Neuronal stem cell (in vitro differentiated cells): ENCODE measurements at places on chromosomes 7 and 10.

- no peak for DNase-seq
Measured at GRCh38 chr7:123999703-124000102, 33.2 kb downstream of the TMEM229A start.

GRCh38 chr10:43817368-43817767 lies 168.7 kb upstream of the ZNF32 start:
- DNase-seq: no peak

- DNase-seq: no peak
Measured at GRCh38 chr10:112815269-112816032, 134.6 kb upstream of the TCF7L2 start.

DNA sequence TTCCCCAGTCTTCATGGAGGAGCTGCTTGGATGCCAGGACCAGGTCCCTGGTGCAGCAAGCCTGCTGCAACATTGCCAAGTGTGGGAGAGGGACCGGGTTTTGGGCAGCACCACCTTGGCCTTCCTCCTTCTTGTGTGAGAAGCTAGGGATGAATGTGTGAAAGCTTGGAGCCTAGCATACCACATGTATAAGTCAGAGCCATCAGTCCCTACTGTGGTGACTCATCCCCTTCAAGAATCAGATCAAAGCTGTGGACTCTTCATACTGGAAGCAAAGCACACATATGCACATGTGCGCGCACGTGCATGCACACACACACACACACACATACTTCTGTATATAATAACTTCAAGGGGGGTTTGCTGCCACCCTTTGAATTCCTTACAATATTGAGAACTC lies 527.8 kb downstream of the LRMDA start:
- DNase-seq: no peak

- no peak for DNase-seq
Measured at GRCh38 chr10:33253411-33253810, 81.1 kb downstream of the NRP1 start.

GRCh38 chr10:59814878-59815277 lies 61.6 kb upstream of the MRLN start:
- no peak for DNase-seq

DNA sequence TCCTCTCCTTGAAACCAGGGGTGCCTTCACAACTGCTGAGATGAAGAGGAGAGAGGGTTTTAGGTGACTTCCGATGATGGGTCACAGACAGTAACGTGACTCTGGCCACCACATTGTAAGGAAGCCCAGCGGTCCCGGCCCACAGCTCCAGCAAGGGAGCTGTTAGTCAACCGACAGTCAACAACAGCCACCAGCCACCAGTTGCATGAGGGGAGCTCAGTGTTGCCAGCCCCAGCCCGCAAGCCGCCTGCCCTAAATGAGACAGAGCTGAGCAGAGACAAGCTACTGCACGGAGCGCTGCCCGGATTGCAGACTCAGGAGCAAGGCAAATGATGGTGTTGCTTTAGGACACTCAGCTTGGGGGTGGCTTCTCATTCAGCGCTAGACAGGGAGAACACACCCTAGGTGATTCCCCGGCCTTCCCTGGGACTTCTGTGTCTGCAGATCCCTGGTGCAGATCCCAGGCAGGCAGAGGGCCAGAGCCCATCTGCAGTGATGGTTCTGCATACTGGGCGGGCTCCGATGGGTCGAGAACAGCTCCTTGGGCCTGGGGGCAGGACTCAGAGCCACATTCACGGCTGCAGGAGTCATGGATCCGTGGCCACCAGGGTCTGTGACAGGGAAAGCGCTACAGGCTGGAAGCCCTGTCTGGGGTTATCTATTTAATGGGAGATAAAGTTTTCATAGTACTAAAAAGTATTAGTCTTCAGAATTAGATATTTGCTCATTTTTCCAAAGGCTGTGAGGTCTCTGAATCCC lies 14.3 kb upstream of the RET start:
- no peak for DNase-seq

DNA sequence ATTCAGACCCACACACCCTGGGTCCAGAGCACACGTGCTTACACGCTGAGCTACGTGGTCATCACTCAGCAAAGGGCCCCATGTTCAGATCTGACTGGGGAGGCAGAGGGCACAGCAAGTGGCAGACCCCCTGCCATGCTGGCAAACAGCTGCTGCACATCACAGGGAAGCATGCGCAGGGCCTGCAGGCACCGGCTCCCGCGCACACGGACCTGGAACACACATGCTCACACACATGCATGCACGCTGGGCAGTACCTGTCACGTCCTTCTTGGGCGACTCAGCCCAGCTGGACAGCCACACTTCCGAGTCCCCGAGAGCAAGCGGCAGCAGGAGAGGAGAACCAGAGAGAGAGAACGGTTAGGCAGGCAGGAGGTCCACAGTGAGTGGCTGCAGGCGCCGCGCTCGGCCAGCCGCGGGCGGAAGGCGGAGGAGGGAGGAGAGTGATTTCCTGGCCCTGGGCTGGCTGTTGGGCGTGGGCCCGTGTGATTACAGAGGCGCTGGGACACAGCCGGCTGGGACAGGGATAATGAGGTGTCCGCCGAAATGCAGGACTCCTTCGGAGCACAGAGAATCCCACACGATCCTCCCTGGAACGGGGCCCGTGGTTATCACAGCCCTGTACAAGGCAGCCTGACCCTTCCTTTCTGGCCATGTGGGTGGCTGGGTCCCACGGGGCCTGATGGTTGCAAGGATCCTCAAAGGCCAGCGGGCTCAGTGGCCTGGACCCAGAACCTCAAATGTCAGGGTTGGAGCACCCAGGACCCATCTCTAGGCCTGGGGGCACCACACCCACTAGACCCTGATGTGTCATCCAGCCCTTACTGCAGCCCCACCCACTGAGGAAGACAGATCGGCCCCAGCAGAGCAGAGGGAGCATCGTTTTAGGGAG lies 175.1 kb downstream of the NEURL1 start:
- no peak for DNase-seq

DNA sequence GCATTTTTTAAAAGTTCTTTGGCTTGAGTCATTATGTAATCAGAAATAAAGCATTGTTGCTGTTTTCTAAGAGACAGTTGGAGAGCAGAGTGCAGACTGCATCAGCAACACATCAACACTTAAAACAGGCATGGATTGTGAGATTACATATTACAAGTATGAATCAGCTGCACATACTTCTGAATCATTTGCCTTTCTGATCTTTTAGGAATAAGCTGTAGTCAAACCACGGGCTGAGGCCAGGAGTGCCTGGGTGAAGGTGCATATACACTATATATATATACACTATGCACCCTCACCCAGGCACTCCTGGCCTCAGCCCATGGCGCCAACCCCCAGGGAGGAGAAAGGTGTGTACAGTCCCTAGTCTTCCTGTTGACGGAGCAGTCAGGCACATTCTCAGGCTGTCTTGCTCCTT lies 52.4 kb upstream of the DLX6 start:
- DNase-seq: no peak

DNA sequence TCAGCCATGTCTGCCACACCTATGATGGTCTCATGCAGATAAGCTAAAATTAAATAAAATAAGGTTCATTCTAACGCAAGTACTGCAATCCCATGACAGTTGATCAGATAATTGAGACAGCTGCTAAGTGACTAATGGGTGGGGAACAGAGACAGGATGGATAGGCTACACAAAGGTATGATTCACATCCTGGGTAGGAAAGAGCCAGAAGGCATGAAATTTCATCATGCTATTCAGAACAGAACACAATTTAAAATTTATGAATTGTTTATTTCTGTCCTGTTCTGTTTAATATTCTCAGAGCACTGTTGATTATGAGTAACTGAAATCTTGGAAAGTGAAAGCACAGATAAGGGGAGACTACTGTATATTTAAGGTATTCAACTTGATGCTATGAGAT lies 381.8 kb upstream of the SORCS1 start:
- no peak for DNase-seq

- DNase-seq: no peak
Measured at GRCh38 chr10:101262147-101262546, 32.9 kb upstream of the LBX1 start.

DNA sequence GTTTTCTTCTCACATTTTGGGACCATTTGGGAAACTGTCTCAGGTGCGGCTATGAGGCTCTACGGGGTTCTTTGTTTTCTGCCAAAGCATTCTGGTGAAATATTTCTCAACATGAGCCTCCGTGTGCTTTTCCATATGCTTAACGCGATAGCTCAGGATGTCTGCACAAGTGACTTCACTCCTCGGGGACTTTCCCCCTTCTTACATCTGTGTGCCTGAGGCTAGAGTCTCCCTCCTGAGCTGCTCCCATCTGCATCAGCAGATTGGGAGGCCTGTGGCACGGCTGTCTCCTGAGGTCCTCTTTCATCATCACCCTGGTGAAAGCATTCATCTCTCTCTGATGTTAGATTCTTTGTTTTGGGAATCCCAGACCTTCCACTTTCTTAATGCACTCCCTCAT lies 1190.9 kb downstream of the TYW1 start:
- DNase-seq: no peak

- DNase-seq: no peak
Measured at GRCh38 chr7:139799586-139799985, 21.8 kb upstream of the HIPK2 start.

DNA sequence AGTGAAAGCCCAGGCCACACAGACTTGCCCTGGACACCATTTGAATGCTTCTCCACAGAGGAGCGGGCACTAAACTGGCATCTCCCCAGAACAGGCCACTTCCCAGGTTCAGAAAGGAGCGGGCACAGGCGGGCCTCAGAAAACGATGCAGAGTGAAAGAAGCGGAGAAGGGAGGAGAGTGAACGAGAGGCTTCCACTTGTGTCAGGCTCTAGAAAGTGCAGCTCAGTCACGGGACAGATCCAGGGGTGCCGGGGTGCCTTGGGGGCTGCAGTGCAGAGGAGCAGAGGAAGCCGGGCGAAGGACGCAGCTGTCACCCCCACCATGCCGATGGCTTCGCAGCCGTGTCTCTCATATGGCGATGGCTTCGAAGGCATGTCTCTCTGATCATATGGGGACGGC lies 26.1 kb upstream of the PRKAR1B start:
- no peak for DNase-seq

- no peak for DNase-seq
Measured at GRCh38 chr10:122060250-122060649, 71.3 kb downstream of the TACC2 start.

DNA sequence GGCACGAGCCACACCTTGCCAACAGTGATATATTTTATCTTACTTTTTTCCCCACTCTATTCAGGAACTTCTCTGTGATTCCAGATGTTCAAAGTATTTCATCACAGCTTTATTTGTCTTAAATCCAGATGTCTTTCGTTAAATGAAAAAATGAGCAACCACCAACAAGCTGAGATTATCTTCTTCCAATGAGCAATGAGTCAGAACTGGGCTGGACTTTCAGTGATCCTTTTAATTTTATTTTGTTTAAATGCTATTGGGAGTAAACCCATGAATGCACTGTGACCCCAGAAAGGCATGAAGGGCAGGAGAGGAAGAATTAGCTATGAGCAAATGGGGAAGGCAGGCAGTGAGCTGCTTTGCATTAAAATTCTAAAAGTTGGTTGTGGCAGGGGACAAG lies 77.6 kb upstream of the IMMP2L start:
- no peak for DNase-seq

DNA sequence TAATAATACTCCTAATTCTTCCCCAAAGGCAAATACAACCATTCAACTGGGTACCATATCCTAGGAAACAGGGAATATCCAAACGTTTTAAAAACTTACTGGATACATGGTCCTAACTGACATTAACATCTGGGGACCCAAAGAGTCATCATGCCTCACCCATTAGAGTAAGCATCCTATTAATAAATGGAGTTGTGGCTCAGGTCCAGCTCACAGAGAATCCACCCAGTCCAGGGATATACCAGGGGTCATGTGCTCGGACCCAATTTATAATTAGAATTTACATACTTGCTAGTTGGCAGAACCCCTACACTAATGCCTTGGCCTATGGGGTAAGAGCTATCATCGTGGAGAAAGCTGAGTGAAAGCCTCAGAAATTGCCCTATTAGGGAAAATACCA lies 670.0 kb downstream of the XPNPEP1 start:
- DNase-seq: no peak

- no peak for DNase-seq
Measured at GRCh38 chr7:157930926-157931466, 594.2 kb downstream of the DNAJB6 start.

DNA sequence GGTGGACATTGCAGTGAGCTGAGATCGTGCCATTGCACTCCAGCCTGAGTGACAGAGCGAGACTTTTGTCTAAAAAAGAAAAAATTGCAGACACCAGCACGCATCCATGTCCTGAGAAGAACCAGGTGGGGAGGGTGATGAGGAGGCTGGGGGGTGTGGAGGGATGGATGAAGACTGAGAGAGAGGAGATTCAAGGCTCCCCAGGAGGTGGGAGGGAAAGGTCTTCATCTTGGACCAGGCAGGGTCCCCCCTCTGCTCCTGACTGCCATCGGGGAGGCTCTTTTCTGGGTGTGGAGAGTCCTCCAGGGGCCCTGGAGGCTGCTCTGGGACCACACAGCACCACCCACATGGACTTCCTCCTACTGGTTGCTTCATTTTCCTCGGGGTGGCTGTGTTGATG lies 1.5 kb downstream of the SCART1 start:
- DNase-seq: no peak

- DNase-seq: no peak
Measured at GRCh38 chr10:18409599-18410397, 241.6 kb downstream of the NSUN6 start.

DNA sequence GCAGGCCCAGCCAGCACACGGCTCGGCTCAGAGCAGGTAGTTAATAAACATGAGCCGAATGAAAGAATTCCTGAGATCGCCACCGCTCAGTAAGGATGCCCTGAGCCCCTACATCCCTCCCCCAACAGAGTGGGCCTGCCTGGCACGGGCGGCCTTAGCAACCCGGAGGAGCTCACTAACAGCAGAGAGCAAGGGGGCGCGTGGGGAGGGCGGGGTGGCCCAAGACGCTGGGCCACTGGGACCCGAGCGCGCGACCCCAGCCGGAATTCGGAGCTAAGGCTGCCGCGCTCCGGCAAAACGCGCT lies 403 bp upstream of the ENO4 start:
- DNase-seq: no peak

GRCh38 chr10:17588420-17588819 lies 28.8 kb downstream of the HACD1 start:
- DNase-seq: no peak

GRCh38 chr7:1569440-1569832 lies 396 bp downstream of the PSMG3 start:
- DNase-seq: no peak

DNA sequence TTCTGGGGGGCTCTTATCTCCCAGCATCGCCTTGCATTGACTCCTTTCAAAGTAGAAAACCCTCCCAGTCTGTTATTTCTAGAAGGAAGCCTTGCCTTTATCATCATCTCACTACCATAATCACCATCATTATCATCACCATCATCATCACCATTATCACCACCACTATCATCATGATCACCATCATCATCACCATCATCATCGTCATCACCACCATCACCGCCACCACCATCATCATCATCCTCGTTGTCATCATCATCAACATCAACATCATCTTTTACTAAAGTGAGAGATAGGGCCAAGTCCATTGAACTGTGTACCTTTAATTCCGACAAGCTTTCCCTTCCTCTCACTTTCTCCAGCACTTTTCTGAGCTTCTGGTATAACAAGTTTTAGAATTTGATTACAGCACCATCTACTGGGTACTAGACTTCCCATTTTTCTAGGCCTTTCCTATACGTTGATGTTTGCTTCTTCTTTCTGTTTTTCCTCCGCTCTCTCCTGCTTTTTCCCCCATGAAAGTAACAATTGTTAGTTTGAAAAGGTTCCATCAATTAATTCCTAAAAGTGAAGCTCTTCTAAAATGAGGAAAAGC lies 226.4 kb downstream of the BUB3 start:
- no peak for DNase-seq

- DNase-seq: no peak
Measured at GRCh38 chr10:17206210-17206709, 4.8 kb upstream of the TRDMT1 start.

- no peak for DNase-seq
Measured at GRCh38 chr7:100604028-100604975, 2.1 kb downstream of the PCOLCE start.
